Activated T-helper 9 cell treated with anti-CD3 and anti-CD28 coated beads, Interleukin-2, amount 50 U/mL, for 16 hours (primary cell): ENCODE measurements at places on chromosomes 16 and 17.

GRCh38 chr17:55259684-55260111 is 5.1 kb upstream of the HLF start:
- no peak for DNase-seq

DNA sequence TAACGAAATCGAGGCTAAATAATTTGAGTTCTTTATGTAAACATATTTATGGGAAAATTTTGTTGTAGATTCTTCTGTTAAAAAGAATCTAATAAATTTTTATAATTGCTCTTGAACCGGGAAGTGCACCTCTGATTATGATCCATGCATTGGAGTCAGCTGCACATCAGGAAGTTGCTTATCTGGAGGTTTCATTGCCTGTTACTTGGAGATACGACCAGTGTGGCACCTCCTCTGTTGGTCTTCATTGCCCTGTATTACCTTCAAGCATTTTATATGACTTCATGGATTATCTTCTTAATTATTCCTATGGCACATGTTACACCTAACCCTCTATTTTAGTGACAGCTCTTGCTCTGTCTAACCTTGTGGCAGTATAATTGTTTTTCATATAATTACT is 312.6 kb upstream of the TBX2 start:
- no peak for DNase-seq

DNA sequence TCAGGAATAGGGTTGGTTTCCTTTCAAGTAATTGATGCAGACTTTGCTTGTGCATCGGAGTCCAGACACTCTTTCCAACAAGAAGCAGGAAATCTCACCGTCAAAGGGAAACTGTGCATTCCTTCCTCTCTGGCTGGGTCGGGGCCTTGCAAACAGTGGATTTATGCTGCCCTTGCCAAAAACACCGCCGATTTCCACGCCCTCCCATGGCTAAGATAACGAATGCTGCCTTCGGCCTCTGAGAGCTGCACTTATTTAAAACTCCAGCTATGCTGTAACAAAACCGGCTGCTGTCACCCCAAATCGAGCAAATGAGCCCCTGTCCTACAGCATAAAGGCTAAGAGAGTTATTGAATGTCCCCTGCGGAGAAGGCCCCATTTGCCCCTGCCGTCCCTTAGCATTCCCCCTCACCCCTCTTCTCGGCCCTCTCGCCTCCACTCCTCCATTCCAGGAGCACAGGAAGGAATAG is 275.5 kb upstream of the IRX5 start:
- DNase-seq, result no peak

- no peak for DNase-seq
These were observed 55.1 kb downstream of the NDE1 start for GRCh38 chr16:15705064-15705565.

- no peak for DNase-seq
These were observed 16.1 kb upstream of the PKMYT1 start for GRCh38 chr16:2996298-2996697.

DNA sequence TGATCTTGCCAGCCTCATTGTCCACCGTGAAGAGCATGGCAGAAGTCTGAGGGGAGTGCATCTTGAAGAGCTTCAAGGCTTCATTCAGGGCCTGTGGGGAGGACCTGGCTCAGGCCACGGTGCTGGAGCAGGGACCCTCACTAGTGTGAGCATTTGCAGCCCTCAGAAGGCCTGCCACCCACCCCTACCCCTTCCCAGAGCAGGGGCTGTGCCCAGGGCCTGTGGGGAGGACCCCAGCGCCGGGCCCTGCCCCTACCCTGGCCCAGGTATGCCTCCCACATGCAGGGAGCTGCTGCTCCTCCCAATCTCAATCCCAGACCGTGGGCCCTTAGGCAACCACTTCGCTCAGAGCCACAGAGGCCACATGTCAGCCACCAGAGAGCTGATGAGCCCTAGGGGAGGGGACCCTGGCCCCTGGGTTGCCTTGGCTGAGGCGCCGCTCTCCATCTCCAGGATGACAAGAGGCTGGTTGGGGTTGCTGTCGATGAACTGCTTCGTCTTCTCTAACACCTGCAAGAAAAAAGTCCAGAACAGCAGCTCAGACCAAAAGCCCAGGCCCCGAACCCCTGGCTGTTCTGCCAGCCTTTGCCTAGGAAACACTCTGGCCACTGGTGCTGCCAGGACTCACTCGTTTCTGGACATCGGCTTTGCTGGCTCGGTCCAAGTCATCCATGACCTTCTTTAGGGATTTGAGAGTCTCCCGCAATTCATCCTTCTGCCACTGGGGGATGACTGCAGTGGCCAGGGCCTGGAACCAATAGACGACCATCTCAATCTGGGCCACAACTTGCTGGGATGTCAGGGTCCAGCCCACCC is 1.8 kb upstream of the EXOSC6 start:
- DNase-seq, result no peak

DNA sequence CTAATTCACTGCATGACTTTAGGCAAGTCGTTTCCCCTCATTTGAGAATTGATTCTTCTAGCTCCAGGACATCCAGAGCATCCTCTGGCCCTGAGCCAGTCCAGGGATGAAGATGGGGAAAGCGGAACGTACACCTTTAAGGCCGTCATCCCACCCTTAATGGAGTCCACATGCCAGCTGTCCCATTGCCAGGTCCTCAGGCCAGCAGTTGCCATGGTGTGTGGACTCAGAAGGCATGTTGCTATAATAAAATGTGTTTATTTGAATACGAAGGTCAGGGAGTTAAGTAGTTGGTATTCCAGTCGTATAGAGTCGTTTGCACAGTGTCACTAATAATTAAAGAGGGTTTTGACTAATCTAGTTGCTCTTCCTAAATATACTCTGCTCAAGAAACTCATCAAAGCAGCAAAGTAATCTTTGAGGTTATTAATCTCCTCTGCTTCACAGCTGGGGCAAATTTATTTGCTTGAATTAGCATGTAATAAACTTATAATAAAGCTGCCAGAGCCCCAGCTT is 30.4 kb downstream of the CCDC182 start:
- no peak for DNase-seq

DNA sequence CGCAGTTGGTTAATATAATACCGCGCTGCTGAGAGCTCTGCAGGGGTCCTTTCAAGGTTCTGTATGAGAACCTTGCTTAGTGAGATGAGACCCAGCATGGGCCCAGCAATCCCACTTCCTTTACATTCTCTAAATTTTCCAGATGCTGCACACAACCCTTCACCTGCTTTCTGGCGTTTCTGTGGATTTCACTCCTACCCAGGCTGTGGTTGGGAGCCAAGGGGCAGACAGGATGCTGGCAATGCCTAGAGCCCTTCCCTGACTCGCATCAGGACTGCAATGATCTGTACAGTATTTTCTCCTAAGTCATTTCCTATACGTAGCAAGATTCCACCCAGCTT is 10.1 kb upstream of the PIPOX start:
- DNase-seq, result no peak

DNA sequence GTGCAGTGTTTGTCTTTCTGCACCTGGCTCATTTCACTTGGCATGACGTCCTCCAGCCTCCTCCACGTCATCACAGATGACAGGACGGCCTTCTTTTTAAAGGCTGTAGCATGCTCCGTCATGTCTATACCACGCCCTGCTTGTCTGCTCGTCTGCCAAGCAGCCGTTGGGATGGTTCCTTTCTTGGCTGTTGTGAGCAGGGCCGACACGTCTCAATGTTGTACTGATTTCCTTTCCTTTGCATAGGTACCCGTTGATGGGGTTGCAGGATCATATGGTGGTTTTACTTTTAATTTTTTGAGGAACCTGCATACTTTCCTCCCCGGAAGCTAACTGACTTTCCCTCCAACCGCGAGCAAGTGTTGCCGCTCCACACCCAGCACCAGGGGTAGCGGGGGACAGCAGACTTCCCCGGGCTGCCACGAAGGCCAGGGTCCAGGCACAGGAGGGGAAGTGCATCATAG is 212.2 kb upstream of the ZNF469 start:
- no peak for DNase-seq

DNA sequence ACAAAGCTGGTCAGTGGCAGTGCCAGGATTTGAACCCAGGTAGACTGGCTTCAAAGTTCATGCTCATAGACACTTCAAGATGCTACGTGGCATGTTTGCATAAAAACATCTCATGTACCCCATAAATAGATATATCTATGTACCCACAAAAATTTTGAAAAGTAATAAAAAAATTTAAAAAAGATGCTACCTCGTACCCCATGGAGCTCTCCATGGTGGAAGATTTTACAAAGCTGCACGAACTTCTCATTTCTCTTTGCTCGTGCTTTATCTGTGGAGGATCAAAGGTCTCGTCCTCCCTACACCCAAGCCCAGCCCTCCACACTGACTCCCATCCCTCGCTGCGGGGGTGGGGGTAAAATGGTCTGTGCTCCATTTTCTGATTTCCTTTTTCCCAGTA is 135.5 kb downstream of the HAPSTR1 start:
- no peak for DNase-seq

GRCh38 chr16:56316545-56316944 is 108.8 kb downstream of the AMFR start:
- DNase-seq, result no peak
